ENCODE measurements at places on chromosomes 4 and X.

GRCh38 chr4:177185579-177185978 is 124.1 kb upstream of the NEIL3 start:
- no peak for DNase-seq

- DNase-seq: no peak
These were observed 221.8 kb downstream of the DACH2 start for GRCh38 chrX:86369847-86370630.

DNA sequence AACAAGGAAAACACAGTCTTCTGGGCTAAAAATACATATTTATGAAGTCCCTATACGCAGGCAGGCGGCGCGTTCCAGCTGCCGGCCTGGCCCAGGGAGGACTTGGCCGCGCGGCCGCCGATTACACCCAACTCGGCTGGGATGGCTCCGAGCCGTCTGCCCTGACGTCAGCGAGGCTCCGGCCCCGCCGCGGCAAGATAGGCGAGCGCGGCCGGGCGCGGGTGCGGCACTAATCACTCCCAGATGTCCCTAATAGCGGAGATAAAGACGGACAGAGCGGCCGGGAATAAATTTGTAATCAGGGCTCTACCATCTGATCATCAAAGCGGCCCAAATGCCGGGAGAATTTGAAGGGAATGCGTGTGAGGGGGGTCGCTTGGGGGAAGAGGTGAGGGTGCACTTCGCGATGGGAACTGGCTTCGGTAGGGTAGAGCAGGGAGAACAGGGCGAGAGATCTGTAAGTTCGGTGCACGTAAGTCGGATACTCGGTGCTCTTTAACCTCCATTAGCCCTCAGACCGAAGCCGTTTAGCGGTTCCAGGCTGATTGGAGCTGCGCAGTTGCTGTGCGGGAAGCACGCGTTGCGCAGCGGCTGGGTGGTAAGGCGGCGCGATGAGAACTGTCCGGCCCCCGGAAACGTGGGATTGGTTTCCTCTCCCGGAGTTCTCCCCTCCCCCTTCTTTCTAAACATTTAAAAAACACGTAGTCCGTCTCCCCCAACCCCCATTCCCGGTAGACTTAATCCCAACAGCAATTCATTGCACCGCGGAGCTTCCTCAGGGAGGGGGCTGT is 7.7 kb downstream of the HAND2 start:
- no peak for DNase-seq

DNA sequence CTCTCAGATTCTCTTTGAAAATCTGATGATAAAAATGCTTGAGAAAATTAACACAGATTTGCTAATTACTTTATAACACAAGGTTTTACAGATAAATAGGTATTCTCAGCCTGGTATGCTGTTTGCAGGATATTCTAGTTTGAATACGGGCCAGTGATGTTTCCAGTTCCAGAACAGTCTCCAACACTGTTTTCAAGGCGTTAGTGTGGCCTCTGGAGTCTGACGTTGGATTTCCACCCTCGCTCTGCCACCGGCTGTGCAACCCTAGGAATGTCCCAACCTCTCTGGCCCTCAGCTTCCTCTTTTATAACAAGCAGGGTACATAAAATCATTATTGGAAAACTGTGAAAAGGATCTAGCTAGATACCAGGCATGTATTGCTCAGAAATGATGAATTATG is 23.8 kb upstream of the CYP4V2 start:
- DNase-seq: no peak

DNA sequence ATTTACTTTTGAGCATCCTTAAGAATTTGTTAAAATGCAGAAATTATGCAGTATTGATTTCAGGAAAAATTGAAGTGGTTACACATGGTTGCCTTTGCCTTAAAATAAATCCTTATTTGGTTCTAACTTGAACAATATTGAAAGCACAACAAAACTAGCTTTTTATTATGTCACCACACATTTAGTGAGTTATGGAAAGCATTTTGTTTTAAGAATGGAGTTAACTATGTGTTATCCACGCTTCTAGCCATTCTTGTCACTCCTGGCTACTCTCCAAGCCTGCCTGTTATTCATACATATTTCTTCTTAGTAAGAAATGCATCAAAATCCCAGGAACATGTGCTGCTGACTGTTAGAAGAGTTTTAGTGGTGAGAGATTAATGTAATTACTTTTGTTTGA is 73.9 kb downstream of the FAT4 start:
- DNase-seq: no peak

- DNase-seq: no peak
These were observed 305 bp upstream of the MAB21L2 start for GRCh38 chr4:150581641-150582051.

GRCh38 chr4:14627038-14627437 is 375.2 kb upstream of the CPEB2 start:
- no peak for DNase-seq

DNA sequence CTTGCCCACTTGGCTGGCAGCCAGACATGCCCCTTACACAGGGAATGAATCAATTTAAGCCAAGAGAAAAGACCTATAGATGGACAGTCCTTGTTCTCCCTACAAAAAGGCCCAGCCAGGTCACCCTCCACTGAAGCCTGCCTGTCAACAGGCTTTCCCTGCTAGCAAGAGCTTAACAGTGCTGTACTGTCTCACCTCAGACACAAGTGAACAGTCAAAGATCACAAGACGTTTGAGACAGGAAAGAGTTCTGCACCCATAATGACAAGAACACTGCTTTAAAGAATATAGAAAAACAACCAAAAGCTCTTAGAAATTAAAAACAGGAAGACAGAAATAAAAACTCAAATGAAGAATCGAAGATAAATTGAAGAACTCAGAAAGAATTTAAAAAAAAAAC is 4.6 kb downstream of the RNF175 start:
- no peak for DNase-seq

- DNase-seq: no peak
These were observed 36.8 kb upstream of the BANK1 start for GRCh38 chr4:101753721-101754120.

DNA sequence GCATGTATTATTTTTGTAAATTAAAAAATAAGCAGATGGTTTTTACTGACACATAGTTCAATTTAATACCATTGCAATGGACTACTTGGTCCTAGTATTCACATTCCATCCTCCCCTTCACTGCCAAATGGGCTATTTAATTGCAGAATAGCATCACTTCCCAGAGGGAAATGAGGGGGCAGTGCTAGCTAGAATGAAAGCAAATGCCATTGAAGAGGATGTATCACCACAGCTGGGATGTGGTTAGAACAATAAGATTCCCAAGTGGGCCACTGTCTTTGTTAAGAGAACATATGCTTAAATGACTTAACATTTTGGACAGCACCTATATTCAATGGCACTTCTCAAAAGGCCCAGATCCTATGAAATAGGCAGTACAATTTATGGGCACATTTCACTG is 224.7 kb downstream of the RBMX2 start:
- DNase-seq: no peak

- DNase-seq: no peak
These were observed 41.5 kb upstream of the PGRMC1 start for GRCh38 chrX:119194621-119195020.

GRCh38 chr4:69026974-69027373 is 69.3 kb upstream of the UGT2B7 start:
- DNase-seq: no peak

- DNase-seq: no peak
These were observed 48.9 kb downstream of the CHIC2 start for GRCh38 chr4:54015423-54016030.

GRCh38 chr4:89519771-89520320 is 212.2 kb upstream of the GPRIN3 start:
- DNase-seq: no peak

DNA sequence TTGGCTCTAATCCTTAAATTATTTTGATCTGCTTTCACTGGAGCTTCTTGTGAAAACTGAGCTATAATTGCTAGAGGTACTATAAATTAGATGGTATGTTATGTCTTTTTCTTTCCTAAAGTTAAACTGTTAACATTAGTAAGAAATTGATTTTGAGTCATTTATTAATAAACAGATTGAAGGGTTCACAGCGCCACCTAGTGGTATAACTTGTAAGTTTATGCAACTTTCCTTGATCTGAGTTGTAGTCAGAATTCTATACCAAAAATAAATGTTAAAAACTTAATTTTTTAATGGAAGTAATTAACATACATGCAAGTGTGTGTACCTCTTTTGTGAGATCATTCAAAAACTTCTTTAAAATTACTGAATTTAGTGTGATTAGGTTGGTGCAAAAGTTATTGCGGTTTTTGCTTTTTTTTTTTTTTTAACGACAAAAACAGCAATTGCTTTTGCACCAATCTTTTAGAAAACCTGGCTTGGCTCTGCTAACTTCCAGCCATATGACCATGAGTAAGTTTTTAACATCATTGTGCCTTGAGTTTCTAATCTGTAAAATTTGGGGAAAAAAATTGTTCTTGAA is 151.5 kb downstream of the CENPC start:
- DNase-seq: peak; percentile 12

DNA sequence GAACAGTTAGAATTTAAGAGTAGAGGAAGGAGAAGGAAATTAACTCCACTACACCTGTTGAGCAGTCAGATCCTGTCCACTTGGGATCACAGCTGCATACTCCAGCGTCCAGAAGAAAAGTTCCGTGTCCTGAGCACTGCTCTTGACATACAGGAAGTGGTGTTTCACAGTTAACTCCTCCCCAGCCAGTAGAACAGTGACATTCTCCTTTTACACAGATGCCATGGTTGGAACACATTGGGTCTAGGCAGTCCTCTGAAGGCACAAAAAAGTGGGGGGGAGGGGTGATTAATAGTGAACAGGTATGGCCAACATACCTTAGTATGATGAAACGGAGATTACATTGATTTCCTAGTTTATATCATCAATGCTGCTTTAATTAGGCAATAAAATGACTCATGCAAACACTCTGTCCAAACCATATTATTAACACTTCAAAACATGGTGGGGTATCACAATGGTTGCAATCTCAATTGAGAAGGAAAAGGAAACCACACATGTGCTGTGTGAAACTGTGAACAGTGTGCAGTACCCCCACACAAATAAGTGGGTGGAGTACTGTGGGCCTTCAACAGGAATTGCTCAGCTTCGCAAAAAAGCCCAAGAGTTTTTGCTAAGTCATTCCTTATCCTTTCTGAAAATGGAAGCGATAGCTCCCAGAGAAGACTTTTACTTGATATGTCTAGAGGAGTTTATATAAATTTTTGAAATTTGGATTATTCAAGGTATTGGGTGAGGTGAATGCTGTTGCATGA is 295.6 kb downstream of the SH2D1A start:
- no peak for DNase-seq

DNA sequence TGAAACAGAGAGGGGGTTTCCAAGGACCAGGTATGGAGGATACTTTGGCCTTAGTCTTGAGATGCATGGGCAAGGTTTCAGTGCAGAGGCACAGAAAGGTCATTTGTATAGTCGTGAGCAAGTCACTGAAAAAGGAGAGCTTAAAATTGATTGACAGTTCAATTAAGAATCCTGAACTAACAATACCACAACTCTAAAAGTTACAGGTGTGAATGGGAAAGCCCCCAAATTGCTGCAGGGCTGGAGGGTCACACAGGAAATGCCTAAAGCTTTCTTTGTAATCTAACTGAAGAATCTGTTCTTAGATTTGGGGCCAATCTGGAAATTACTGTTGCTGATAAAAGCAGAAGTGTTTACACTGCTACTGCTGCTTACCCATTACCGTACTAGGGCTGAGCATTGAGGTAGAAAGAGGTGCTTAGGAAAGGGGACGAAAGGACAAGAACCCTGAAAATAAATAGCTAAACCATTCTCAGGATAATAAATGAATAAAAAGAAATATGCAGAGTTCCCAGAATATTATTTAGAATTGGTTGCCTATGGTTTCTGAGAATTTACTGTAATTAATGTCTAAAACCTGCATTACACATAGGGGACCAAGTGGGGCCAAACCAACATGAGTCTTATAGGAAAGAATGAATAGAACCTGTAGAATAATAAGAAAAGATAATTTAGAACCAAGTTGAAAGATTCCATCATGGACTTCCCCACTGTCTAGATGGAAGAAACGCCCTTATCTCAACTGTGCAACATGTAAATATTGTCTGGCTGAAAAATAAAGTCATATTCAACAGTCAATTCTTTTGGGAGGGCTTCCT is 91.9 kb upstream of the PPP1R2C start:
- DNase-seq: no peak

- no peak for DNase-seq
These were observed 6.7 kb downstream of the BBS12 start for GRCh38 chr4:122739174-122739573.

GRCh38 chr4:77047037-77047436 is 28.8 kb downstream of the CCNI start:
- DNase-seq: no peak

DNA sequence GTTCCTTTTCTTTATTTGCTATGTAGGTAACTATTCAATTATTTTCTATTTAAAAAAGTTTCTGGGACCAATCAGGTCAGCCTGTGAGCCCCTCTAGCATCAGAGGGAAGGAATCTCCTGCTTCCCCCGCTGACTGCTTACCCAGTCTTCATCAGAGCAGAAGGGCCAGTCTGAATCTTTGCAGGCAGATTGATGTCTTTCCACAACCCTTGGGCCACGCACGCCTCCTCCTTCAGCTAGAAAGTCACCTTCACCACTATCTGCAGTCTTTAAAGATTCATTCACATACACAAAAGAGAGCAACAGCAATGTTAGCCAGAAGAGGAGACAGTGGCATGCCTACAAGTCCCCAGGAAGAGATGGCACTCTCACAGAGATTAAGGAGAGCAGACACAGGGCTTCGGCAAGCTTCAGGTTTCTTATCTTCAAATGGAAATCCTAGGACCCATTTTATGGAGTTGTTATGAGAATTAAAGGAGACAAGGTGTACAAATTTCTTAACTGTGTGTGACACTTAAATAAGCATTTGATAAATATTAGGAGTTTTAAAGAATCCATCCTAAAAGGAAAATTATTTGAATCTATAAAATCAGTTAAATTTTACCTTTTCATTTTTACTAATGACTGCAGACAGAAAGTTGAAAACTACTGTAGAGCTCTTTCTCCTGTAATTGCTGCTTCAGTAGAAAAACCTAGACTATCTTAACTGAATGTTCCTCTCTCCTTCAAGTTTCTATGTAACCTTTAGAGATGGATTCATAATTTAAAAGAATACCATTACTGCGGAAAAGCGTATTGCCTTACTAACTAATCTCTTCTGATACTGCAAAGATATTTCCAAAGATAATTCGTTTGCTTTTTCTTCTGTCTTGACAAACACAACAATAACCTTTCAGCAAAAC is 995 bp downstream of the FGA start:
- no peak for DNase-seq

DNA sequence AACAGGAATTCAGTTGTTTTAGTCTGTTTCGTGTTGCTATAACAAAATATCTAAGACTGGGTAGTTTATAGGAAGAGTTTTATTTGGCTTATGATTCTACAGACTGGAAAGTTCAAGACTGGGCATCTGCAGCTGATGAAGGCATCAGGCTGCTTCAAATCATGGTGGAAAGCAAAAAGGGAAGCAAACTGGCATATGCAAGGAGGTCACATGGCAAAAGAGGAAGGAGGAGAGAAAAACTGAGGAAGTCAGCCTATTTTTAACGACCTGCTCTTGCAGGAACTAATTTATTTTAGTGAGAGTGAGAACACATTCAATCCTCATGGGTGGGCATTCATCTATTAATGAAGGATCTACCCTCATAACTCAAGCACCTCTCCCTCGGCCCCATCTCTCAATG is 363.1 kb upstream of the HS3ST1 start:
- DNase-seq: no peak

Data from stimulated activated CD4-positive, alpha-beta T cell treated with anti-CD3 and anti-CD28 coated beads, TNF-alpha, amount 100 ng/mL, for 48 hours (primary cell).